ENCODE measurements at places on chromosomes 3 and 15.

DNA sequence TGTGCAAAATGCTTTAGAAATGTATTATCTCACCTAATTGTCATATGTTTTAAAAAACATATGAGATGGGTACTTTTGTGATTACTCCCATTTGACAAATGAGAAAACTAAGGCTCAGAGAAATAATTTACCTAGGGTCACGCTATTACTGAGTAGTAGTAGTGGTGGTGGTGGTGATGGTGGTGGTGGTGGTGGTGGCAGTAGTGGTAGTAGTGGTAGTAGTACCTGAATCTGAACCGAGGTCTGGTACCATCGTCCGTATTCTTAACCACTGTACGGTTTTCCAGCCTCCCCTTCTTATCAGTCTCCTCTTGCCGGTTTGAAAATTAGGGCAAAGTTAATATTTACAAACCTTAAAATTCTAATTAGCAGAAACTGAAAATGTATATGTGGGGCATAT, 102.4 kb downstream of the KLHL25 start:
- no peak for DNase-seq

DNA sequence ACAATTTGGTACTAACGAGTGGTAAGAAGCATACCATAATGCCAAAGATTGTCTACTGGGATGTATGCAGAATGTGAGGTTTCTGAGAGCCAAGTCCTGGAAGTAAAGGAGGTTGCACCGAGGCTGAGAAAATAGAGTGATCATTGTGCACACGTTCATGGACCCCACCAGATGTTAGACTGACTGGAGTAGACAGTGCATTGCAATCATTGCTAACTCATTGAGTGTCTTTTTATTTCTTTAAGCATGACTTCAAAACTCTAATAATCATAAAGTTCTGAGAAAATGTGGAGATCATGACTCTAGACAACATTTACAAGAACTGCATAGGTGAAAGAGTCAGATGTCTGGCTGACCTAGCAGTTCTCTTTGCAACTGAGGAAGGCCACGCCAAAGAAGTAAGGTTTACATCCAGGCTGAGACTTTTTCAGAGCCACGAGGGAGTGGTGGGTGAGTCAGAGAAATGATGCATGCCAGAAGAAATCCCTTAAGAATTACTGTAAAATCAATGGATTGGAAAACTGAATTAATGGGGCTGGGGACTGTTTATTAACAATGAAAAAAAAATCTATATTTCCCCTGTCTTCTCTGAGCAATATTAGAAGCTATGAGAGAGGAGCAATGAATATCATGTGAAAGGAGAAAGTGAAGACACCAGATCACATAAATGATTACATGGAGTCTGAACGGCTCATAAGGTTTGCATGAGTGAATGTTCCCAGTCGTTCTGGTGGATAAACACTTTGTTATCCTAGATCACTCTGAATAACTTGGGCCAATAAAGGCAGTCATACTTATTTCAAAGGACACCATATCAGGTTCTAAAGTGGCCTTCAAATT, 76.0 kb upstream of the SLC25A26 start:
- no peak for DNase-seq

DNA sequence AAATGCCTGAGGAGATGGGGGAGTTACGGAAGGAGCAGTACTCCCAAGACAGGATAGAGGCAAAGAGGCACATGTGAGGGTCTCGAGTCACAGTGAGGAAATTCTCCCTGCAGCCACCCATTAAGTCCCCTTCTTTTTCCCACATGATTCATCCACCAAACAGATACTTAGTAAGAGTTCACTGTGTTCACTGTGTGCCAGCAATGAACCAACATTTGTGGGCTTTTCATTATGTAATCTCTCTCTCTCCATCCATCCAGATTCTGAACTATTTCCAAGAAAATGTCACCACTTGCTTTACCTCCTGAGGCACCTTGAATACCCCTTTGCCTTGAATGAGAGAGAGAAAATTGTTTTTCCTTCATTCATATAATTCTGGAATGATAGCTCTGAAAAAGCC, 24.6 kb upstream of the LRRFIP2 start:
- no peak for DNase-seq

DNA sequence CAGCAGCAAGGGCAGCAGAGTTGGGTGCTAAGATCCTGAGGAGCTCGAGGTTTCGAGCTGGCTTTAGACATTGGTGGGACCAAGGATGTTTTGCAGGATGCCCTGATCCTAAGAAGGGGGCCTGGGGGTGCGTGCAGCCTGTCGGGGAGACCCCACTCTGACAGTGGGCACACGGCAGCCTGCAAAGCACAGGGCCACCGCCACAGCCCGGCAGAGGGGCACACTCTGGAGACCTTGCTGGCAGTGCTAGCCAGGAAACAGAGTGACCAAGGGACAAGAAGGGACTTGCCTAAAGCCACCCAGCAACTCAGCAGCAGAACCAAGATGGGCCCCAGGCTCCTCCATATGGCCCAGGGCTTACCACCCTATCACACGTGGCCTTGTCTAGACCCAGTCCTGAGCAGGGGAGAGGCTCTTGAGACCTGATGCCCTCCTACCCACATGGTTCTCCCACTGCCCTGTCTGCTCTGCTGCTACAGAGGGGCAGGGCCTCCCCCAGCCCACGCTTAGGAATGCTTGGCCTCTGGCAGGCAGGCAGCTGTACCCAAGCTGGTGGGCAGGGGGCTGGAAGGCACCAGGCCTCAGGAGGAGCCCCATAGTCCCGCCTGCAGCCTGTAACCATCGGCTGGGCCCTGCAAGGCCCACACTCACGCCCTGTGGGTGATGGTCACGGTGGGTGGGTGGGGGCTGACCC, 18.8 kb downstream of the SEC61A1 start:
- DNase-seq = no peak

DNA sequence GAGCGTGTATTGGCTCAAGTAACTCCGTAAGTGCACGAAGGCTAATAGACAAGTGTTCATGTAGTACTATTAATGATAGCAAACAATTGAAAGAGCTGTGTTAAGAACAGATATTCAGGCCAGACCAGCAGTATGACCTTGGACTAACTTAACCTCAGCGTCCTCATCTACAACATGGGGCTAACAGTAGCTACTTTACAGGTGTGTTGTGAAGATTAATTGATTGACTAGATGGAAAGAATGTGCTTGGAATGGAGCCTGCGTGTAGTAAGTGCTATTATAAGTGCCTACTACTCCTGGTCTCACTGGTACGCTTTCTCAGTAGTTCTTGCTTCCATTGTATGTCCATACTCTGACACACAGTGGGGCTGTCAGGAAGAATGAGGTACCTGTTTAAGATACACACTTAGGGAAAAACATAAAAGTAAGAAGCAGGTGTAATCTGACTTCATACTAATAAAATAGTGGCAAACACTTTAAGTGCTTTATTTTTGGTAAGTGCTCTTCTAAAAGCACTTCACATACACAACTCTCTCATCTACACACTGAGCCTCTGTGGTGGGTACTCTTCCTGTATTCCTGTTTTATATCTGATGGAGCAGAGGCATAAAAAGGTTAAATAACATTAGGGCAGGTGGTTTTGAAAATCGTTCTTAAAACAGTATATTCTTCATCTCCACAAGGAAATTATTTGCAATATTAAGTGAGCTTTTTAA, 24.3 kb upstream of the FBXL22 start:
- DNase-seq = no peak

DNA sequence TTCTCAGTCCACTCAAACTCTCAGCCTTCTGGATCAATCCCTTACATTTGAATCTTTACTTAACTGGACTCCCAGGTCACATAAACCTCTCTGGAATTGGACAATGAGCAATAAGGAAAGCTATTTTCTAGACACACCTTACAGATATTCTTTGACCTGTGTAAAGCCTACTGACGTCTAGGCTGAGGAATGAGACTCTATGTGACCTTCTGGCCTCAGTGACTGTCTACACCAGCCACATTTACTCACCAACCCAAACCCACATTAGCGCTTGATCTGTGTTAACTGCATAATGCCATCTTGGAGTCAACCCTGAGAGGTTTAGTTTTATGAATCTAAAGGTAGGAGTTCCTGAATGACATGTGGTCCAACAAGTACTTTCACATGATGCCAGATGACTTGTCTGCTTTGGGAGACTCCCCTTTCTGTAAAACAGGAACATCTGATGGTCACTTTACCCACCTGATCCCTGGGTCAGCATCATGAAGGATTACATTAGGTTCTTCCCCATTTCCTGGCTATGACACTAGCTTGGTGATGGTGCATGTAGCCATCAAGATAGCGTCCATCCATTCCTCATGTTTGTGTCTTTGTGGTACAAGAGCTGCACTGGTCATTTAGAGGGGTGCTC, 11.4 kb upstream of the COMMD2 start:
- no peak for DNase-seq

DNA sequence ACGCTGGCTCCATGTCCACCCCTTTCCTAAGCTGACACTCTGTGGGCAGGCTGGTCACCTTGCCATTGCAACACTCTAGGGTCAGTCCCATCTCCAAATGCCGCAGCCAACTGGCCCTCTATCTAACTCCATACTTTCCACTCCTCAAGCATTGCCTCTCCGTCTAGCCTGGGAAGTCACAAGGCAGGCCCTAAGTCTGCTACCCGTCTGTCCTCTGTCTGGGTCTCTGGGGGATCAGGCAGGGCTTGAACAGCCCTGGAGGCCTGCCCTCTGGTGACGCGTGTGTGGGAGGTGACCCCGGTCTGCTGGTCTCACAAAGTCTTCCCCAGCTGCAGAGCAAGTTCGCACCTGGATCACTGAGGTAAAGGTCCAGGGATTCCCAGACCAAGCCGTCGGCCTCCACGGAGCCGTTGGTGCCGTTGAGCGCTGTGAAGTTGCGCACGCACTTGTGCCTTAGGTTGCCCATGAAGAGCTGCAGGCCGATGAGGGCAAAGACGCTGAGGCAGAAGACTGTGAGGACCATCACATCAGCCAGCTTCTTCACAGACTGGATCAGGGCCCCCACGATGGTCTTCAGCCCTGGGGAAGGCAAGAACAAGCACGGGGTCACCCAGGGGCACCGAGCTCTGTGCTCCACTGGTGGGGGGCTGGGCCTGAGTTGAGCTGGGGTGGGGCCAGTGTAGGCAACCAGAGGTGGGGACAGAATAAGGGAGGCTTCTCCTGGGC, 39.9 kb downstream of the SCN5A start:
- no peak for DNase-seq

DNA sequence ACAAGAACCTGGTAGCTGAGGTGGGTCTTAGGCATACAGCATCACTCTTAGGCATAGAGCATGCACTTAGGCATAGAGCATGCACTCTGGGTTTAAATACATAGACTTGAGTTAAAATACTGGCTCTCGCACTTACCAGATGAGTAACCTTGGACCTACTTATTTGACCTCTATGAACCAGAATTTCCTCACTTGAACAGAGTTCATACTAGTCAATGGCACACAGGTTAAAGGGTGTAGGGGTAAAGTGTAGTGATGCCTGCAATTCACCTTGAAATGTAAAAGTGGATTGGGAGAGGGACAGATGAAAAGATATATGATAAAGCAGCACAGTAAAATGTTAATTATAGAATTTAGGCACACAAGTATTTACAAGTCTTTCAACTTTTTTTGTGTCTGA, 1.6 kb downstream of the RUVBL1 start:
- no peak for DNase-seq

- DNase-seq = no peak
These were observed 13.7 kb downstream of the USP13 start for GRCh38 chr3:179666436-179667035.

DNA sequence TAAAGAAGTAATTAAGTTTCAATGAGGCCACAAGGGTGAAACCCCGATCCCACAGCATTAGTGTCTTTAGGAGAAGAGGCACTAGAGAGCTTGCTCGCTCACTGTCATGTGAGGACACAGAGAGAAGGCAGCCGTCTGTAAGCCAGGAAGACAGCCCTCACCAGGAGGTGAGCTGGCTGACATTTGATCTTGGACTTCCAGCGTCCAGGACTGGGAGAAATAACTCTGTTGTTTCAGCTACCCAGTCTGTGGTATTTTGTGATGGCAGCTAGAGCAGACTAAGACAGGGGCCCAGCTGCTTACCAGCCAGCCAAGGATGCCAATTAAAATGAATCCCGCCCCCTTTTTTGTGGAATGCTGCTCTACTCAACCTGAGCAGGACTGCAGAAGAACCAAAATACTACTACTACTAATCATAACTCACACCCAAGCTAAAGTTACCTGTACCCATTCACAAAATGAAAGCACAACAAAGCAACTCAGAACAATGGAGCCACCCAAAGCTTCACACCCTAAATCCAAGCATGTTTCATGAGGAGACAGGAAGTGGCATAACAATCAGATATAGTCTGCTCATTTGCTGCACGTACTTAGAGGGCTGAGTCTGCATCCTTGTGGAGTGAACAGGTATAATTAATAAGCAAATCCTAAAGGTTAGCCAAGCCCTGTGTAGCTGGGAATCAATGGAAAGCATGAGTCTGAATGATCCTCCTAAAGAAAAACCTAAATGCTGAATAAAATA, 35.6 kb upstream of the RHCG start:
- DNase-seq = no peak

- DNase-seq = no peak
These were observed 551.1 kb downstream of the NAALADL2 start for GRCh38 chr3:175410251-175410650.

- no peak for DNase-seq
These were observed 36.2 kb downstream of the GAP43 start for GRCh38 chr3:115659253-115660220.

DNA sequence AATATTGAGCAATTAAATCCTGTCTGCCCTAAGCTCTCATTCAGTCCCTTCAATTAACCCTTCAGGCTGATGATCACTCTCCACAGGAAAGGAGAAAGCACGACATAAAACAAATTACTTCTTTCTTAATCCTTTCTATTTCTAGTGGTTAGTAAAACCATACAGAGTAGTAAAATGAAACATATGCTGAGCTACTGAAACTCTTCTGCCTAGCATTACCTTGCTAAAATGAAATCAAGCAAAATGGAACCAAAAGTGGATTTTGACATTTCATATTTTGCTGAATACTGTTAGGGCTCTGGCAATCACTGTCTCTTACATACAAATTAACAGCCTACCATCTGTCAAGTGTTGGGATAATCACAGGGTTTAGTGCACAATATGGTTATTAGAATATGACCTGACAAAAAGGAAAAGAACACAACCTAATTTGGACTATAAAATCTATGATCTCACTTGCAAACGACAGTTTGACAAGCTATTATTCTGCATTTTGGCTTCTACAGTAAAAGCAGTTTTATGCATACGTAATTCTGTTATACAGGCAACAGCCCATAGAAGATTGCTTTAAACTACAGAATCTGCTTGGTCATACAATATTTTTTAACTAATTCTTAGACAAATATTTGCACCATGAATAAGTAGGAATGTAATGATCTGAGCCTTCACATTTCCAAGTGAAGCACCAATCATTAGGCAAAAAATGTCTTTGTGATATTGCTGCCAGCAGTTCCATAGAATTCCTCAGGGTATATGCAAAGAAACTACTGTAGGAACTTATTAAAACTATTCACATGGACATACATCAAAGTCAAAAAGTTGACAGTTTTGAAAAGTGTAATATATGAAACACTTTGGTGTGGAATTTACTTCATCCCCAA, 105.0 kb downstream of the FHIT start:
- no peak for DNase-seq

- DNase-seq = no peak
These were observed 135.4 kb downstream of the SNRPN start for GRCh38 chr15:25090073-25090733.

- DNase-seq = no peak
These were observed 25.8 kb upstream of the PAQR5 start for GRCh38 chr15:69272891-69273290.

- DNase-seq = no peak
These were observed 260.1 kb upstream of the PLSCR5 start for GRCh38 chr3:146865175-146865755.

- DNase-seq = no peak
These were observed 5.9 kb upstream of the NGRN start for GRCh38 chr15:90259524-90259923.

GRCh38 chr15:65451989-65452388, 29.2 kb upstream of the IGDCC4 start:
- no peak for DNase-seq
